B cell (primary cell): ENCODE measurements at places on chromosomes 1 and 21.

- no peak for DNase-seq
These were observed 7.2 kb upstream of the TRAF3IP3 start for GRCh38 chr1:209748620-209749019.

DNA sequence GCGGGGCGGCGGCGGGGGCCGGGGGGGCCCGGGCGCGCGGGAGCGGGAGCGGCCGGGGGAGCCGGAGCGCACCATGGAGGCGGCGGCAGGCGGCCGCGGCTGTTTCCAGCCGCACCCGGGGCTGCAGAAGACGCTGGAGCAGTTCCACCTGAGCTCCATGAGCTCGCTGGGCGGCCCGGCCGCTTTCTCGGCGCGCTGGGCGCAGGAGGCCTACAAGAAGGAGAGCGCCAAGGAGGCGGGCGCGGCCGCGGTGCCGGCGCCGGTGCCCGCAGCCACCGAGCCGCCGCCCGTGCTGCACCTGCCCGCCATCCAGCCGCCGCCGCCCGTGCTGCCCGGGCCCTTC, 546 bp downstream of the SKI start:
- no peak for DNase-seq

DNA sequence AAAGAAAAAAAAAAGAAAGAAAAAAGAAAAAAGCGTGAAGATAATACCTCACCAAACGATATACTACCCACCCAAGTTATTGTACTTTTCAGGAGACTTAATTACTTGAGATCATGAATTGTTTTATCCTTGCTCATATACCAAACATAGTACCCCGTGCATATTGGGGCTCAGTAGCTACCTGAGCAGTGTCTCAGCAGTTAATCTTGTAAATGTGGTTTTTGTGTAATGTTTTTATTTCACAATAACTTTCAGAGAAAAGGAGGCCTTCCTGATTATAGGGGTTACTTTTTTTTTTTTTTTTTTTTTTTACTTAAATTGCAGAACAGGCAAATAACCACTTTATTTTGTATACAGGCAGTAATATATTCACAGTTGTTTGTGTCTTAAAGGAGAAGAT, 80.3 kb downstream of the OSBPL9 start:
- no peak for DNase-seq

DNA sequence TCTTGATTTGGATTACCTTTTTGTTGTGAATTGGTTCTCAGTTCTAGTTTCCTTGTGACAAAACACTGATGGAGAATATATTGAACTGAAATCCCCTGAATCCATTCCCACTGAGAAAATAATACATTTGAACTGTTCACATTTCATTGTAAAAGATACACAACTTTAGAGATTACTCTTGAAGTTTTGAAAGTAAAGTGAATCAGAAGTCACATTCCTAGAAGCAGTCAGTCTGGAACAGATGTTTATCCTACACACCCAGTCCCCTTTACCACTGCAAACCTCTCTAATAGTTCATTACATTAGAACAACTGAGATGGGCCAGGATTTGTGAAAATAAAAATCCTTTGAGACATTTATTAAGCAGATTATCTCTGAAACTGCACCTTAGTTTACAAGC, 3.4 kb downstream of the RERE start:
- DNase-seq = no peak

DNA sequence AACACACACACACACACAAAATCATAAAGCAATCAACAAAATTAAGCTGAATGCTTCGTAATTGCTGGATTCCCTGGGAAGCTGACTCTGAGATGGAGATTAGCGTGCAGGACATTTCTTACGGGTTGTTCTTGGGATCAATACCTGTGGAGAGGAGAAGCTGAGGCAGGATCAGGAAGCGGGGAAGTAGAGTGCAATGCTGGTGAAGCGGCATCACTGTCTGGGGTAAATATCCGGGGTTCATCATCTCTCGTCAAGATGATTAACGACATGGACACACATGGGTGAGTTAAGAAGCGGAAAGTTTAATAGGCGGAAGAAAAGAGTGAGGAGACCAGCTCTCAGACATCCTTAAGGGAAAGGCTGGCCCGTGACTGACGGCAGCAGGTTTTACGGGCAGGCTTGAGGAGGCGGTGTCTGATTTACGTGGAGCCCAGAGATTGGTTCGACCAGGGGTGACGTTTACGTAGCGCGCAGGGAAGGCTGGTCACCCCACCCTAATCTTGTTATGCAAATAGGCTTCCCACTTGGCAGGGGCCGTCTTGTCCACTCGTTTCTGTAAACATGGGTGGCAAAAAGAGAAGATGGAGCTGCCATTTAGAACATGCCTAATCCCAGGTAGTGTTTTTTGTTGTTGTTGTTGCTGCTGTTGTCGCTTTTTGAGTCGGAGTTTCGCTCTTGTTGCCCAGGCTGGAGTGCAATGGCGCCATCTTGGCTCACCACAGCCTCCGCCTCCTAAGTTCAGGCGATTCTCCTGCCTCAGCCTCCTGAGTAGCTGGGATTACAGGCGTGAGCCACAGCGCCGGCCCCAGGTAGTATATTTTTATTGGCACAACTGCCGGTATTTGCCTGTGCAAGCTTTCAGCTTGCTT, 135.6 kb upstream of the KCNJ15 start:
- no peak for DNase-seq

GRCh38 chr21:42232176-42232825, 13.4 kb downstream of the ABCG1 start:
- no peak for DNase-seq
